ENCODE measurements at places on chromosomes 4 and X.

GRCh38 chr4:9925750-9926439 is 95.4 kb downstream of the SLC2A9 start:
- DNase-seq = no peak

DNA sequence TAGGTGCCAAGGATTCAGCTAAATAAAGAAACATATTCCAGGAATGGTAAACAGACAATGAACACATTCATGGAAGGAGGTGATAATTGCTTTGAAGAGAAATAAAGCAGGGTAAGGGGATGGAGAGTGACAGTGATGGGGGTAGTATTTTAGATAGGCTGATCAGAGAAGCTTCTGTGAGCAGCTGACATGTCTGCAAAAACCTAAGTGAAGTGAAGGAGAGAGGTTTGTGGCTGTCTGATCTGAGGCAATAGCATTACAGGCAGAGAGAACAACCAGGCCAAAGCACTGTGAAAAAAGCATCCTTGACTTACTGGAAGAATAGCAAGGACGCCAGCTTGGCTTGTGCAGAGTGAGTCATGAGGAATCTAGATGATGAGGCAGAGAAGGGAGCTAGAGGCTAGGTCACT is 271.9 kb upstream of the GATB start:
- DNase-seq = no peak

DNA sequence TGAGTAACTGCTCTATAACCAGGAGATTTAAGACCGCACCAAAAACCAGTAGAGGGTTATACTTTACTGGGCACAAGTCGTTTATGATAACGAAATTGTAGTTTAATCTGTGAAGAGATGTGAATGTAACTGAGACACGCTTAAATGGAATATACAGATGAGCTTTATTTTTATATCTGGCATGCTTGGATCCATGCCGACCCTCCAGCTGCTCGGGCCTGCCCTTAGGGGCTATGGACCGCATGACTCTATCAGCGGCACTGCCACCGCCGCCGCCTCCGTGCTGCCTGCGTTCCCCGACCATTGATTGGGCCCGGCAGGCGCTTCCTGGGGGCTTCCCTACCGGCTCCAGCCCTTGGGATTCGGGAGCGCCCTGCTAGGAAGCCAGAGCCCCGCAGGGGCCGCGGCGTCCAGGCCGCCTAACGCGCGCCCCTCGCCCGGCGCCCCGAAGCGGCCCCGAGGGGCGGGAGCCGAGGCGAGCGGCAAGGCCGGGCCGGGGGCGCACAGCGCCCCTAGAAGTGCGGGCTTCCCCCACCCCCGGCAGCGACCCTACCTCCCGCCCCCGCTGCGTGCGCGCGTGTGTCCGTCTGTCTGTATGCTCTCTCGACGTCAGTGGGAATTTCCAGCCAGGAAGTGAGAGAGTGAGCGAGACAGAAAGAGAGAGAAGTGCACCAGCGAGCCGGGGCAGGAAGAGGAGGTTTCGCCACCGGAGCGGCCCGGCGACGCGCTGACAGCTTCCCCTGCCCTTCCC is at the start of gene NFKB1:
Gene NFKB1, plus strand, starts transcription at position 664 of the 751 bp plus-strand sequence. CDS start 24,160 bp downstream, outside the sequence.
- DNase-seq = peak; percentile 33

DNA sequence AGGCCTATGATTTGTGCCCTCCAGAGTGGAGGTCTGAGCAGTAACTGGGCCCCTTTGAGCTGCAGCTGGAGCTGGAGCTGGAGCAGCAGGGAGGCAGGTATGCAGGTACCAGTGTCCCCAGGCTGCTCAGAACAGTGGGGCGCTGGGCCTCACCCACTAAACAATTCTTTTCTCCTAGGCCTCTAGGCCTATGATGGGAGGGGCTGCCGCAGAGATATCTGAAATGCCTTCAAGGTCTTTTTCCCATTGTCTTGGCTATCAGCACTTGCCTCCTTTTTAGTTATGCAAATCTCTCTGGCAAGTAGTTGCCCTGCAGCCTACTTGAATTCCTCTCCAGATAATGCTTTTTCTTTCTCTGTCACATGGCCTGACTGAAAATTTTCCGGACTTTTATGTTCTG is 79.7 kb upstream of the OTUD4 start:
- no peak for DNase-seq

- no peak for DNase-seq
Observed at GRCh38 chrX:120486786-120487185, 17.7 kb upstream of the LAMP2 start.

DNA sequence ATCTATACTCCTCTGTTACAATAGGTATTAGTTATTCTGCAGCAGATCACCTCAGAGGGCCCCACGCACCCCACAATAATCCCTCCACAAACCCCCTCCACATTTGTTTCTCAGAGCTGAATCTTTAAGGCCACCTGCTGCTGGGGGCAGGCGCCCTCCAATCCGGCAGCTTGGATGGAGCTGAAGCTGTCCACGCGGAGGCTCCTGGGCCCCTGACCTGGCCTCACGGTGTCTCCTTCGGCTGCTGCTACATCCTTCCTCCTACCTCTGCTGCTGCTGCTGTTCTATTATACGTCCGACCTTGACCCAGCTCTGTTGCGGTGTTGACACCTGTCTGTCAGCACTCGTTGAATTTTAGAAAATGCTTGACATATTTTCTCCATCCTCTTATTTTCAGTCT is 430.2 kb upstream of the ZFP42 start:
- no peak for DNase-seq

DNA sequence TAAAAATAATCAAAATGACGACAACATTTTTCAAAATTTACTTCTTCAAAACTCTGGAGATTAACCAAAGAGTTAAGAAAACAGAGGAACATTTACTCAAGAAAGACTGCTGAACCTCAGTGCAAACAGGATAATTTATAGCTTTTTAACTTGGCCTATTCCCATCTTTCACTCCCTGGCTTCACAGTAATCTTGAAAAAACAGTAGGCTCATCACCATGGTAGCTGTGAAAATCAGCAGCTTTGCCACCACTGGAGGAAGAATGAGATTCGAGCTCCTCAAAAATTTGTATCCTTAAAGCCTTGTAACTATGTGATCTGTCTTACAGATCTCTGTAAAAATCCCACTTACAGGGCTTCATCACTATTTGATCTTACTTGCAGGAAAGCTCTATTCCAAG is 447.7 kb upstream of the CTSO start:
- DNase-seq = no peak

DNA sequence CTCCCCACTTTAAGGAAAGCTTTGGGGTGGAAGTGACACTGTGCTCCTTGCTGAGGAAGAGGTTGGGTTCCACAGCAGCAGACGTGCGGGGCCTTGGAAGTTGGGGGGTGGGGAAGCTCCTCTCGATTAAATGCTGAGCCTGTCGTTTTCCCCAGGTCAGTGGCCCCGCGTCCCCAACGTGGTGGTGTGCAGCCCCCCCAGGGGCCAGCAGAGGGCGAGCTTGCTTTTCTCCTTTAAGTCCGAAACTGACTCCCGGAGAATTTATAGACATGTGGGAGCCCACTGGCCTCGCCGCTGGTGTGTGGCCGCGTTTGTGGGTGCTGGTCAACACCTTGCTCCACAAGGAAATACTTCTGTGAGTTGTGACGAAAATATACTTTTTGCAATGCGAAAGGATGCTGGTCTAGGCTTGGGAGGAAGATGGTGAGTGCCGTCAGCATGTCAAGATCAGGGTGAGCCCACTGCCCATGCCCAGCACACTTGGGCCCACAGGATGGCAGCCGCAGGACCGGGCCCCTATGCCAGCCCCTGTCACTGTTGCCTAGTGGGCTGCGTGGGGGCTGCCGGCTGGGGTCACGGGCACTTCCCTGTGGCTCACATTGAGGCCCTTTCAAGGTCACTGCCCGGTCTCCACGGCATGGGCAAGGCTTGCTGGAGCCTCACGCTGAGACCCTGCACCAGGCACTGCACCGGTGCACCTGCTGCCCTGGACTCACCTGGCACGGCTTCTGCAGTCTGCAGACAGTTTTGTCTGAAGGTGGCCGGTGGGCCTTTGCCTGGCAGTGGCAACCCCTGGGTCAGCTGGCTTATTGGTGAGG is 9.4 kb downstream of the UVSSA start:
- peak; percentile 66 for DNase-seq

GRCh38 chrX:45447995-45448394 is 247.3 kb upstream of the DIPK2B start:
- DNase-seq = no peak

DNA sequence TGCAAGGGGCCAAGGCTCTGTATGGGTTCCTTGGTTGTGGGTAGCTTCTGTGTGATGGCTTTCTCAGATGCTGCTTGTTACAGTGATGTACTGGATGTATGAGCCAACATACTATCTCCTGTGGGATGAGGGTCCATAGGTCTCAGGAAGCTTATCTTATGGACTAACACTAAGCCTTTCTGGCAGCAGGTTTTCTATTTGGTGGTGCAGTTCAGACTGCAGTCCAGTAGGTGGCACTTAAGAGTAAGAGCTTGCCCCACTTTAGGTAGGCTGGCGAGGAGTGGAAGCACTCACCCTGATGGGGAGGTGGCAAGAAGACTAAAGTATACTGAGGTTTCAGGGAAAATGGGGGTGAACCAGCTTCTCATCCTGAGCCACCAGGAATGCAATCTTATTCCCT is 306.7 kb upstream of the MAOA start:
- DNase-seq = peak; percentile 34

- no peak for DNase-seq
Observed at GRCh38 chr4:16139066-16139945, 55.5 kb upstream of the PROM1 start.

- DNase-seq = no peak
Observed at GRCh38 chr4:38856046-38856445, 571 bp downstream of the TLR6 start.

DNA sequence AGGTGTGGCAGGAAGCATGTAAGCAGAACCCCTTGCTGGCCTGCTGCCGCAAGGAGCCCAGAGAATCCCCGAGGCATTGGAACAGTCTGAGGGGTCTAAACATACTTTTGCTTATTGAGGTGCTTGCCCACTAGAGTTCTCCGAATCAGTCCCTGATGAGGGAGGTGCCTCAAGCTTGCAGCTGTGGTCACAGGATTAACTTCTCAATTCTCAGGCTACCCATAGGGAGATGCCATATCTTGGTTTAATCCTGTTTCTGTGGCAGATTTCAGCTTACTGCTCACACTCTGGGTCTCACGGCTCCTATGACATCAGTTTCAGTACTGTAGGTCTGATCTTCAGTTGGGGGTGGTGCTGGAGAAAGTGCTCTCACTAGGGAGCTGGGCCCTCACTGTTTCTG is 39.9 kb downstream of the CCNG2 start:
- DNase-seq = no peak

DNA sequence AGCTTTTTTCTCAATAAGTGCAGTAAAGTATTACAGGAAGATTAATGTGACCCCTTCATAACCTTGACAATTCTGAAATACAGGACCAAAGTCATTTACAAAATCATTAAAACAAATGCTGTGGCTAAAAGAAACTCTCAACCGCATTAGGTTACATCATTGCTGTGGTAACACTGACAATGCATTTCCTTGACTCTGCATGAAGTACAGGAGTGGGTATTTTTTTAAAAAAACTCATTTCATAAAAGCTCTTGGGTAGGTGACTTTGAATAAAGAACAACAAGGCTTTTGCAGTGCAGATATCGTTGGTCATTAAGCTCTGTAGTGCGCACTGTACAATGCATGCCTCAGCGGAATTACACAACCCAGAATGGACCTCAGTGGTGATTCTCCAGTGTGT is 23.4 kb upstream of the XK start:
- DNase-seq = no peak

- DNase-seq = no peak
Observed at GRCh38 chr4:183407635-183408464, 36.6 kb upstream of the CDKN2AIP start.

DNA sequence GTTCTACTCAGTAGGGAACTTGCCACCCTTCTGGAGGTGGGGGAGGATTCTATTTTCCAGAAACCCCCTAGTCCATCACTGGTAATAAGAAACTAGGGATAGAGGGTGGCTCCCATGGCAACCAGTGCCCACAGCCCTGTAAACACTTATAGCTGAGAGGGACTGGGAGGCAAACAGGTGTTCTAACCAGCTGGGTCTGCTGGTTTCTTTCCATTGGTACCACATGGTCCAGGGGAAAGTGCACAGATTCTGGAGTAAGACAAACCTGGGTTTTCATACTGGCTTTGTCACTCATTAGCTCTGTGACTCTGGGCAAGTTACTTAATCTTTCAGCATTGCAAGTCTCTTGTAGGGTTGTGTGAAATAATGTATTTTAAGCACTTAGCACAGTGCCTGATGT is 26.9 kb downstream of the IGSF1 start:
- no peak for DNase-seq

- DNase-seq = no peak
Observed at GRCh38 chr4:138507522-138507921, 265.4 kb upstream of the SLC7A11 start.

- no peak for DNase-seq
Observed at GRCh38 chr4:136558940-136559494, 973.3 kb downstream of the PCDH18 start.

DNA sequence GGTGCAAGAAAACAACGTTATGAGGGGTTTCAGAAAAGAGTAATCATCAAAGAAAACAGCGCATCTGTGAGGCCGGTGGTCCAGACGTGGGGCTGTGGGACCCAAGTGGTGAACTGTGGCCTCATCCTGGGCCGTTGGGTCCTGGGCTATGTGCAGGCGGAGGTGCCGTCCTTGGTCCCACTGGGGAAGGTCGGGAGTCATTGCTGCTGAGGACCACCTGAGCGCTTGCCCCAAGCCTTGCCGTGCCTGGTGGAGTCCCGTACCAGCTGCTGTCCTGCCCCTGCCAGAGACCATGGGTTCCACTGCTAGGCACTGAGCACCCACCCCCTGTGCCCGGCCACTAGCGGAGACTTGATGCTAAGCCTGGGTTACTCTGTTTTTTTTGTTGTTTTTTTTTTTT is 25.5 kb upstream of the UVSSA start:
- DNase-seq = no peak

DNA sequence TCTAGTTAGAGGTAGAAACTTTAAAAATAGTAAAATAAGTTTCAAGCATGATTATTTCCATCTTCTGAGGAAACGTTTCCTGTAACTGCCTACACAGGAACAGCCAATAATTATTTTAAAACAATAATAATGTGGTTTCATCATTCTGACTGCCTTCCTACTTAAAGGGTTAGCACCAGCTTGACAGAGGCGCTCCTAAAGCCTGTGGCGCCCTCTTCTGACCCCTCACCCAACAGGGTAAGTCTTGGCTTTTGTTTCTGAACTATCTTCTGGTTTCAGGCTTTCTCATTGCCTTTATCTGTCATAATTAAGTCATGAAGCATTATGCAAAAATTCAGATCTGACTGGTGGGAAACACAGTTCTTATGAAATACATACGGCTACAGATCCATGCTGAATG is 96.7 kb downstream of the ITM2A start:
- DNase-seq = no peak

GRCh38 chr4:76435528-76436319 is 695 bp downstream of the SHROOM3 start:
- no peak for DNase-seq

Data from HEK293T (cell line).